Right renal cortex interstitium (tissue), 3 donors: ENCODE measurements at places on chromosomes 12 and 14. TPM values are rescaled to one million over a fixed set of nuclear protein-coding genes. Genes with fewer than 3 reads are reported as not detected.

PMCH gene
- 0.76 TPM for polyA plus RNA-seq

GRCh38 chr12:131493068-131493826 is 217.6 kb upstream of the SFSWAP start:
- DNase-seq, result no peak

- DNase-seq, result no peak
Measured at GRCh38 chr12:124111006-124111405, 138.0 kb downstream of the ZNF664 start.

IFNG-AS1 gene
- not detected for polyA plus RNA-seq

SLC11A2 gene
- 53.9 TPM for polyA plus RNA-seq

- DNase-seq, result no peak
Measured at GRCh38 chr14:68766299-68767247, 26.3 kb downstream of the ZFP36L1 start.

GRCh38 chr12:130127532-130127911 is 34.7 kb upstream of the FZD10 start:
- DNase-seq, result no peak

SLC6A12 gene
- polyA plus RNA-seq, result 14.5 TPM

KRT3 gene
- not detected for polyA plus RNA-seq

MYO1H gene
- polyA plus RNA-seq, result 1.2 TPM

GLS2 gene
- polyA plus RNA-seq, result 0.89 TPM

- peak; percentile 13 for DNase-seq
Measured at GRCh38 chr12:110937104-110937641, 16.8 kb upstream of the MYL2 start.

- DNase-seq, result no peak
Measured at GRCh38 chr12:129610601-129611120, 293.2 kb downstream of the TMEM132D start.

AMIGO2 gene
- polyA plus RNA-seq, result 48.1 TPM

GRCh38 chr12:50174971-50175715 is 8.0 kb upstream of the CERS5 start:
- DNase-seq, result peak; percentile 67

DNA sequence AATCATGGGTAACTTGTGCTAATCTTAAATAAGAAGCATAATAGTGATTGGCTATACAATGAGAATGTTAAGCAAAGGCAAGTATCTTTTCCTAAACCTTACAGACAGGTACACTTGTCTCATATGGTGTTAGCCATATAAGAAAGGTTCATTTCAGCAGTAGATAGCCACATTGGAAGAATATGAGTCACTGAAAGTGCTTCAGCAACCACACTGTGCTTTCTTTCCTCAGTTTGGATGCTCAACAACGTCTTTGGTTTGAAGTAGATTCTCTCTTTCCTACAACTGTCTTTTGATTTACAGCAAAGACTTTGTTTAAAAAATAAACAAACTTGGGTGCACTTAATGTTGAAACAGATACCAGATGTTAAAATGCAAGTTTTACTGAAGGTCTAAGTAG is 8.9 kb downstream of the DDHD1 start:
- no peak for DNase-seq

MCRS1 gene
- polyA plus RNA-seq, result 69.2 TPM

GRCh38 chr12:49389387-49389703 is 22.1 kb downstream of the SPATS2 start:
- DNase-seq, result no peak

CELA1 gene
- polyA plus RNA-seq, result not detected

RBM25 gene
- polyA plus RNA-seq, result 155 TPM

- DNase-seq, result no peak
Measured at GRCh38 chr12:106766393-106766826, 8.1 kb upstream of the RIC8B start.

TMPRSS12 gene
- polyA plus RNA-seq, result 0.06 TPM

DNA sequence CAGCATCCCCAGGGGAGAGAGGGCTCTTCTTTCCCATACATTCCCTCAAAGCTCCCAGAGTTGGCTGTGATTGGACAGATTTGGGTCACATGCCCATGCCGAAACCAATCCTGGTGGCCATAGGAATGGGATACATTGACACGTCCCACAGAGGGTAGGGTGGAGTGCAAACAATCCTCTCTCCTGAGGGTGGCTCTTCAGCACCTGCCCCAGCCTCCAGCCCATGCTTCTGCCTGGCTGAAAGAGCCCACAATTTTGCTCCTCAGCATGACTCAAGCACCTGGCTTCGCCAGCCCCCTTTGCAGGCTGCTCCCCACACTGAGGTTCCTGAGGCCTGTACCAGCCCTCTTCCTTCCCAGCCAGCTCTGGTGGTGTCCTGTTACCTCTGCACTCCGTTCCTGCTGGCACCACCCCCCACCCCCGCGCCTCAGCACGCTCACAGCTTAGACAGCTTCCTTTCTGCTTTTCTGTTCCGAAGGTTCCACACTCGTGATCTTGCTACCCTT is 71.7 kb downstream of the CCDC92 start:
- DNase-seq, result no peak

GRCh38 chr12:11697670-11698387 is 48.4 kb downstream of the ETV6 start:
- no peak for DNase-seq

LRTM2 gene
- polyA plus RNA-seq, result 0.31 TPM

DNA sequence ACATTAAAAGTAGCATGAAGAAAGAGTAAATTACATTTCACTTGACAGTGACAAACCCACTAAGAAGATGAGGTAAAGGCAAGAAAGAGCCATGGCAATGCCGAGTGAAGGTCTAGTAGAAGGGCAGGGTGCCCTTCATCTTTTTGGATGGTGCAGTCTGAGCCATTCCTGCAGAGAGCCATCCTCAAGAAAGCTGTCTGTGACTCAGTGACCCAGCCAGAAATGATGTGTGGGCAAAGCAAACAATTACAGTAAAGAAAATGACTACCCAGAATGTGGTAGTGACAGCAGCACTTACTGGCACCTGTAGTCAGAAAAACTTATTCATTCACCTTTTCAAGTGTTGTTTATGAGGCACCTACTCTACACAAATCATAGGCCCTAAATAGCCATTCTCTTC is 281.7 kb downstream of the DUSP6 start:
- DNase-seq, result no peak
